ENCODE measurements at places on chromosomes 3 and 15.

DNA sequence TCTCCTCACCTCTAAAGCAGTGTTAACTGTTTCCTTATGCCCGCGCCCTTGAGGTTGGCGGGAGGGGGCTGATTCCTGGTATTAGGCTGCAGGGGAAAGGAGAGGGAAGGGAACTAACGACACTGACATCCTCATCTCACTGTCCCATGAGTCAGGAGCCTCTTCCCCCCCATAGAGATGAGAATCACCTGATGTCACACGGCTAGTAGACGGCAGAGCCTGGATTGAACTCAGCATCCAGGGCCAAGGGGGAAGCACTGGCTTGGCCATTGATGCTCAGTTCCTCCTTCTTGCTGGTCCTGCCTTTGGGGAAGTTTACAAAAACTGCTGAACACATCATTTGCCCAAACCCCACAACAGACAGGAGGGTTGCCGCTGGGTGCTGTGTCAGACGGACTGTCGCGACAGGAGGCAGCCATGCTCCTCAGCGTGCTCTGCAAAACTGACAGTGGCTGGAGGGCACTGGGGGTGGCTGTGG, 38.5 kb downstream of the IDH2 start:
- DNase-seq, result no peak

DNA sequence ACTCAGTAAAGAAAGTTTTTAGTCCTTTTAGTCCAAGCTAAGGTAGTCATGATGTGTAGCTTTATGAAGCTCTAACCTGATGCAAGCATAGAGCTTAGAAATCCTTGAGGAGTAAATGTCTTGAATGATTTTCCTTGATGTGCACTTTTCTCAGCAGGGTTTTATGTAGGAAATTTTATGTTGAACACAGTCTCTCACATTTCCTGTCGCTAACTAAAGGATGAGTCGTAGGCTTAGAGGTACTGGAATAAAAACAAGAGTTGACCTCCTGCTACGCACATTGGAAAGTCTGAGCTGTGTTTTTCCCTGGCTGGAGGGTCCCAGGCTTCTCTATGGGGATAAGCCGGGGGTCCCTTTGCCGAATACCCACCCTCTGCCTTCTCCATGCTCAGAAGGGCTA, 34.7 kb upstream of the ZPLD1 start:
- DNase-seq, result peak; percentile 9

DNA sequence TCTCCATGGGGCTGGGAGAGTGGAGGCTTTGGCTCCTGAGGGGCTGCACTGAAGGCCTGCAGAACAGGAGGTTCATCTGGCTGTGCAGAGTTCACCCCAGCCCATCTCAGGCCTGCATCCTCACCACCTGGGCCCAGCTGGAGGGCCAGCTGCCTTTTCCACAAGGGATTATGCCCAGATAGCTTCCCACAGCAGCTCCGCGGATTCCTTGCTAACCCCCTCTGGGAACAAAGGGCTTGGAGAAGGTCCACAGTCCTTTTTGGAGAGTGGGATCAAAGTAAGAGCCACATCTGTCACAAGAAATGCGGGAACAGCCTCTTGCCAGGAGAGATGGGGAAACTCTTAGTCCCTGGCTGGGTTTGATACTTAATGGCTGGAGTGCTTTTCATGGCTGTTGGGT, 164.7 kb upstream of the RGMA start:
- no peak for DNase-seq

- DNase-seq, result no peak
These were observed 135.1 kb downstream of the RBPMS2 start for GRCh38 chr15:64640146-64640871.

DNA sequence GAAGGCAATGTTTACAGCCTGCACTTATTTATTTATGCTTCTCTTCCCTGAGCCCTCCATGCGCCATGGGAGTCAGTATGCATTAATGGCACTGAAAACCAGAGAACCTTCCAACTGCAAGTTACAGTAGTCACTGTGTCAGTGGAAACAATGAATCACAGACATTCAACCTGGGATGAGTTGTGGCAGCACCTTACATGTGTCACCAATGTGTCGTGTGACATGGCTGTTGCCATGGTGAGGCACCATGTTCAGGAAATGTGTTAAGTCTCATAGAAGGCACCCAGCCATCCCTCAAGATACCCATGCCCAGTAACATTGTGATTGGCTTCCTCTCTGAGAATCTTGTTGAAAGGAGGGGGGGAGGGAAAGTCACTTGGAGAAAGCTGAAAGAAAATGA, 105.0 kb downstream of the FOXP1 start:
- no peak for DNase-seq

GRCh38 chr3:136906725-136907124, 44.7 kb downstream of the NCK1 start:
- no peak for DNase-seq

DNA sequence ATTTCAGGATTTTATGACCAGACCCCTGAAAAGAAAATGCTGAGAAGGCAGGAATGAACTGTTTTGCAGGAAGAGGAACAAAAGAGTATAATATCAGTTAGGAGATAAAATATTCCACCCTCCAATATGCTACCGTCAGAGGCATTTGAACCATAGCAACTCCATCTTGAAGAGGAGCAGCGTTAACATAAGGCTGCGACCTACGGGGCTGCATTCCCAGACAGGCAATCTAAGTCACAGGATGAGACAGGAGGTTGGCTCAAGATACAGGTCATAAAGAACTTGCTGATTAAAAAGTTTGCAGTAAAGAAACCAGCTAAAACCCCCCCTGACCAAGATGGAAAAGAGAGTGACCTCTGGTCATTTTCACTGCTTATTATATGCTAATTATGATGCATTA, 22.9 kb downstream of the CCDC39 start:
- no peak for DNase-seq

- DNase-seq, result no peak
These were observed 275.3 kb upstream of the GOLGA6L4 start for GRCh38 chr15:83960192-83960829.

- DNase-seq, result no peak
These were observed 90.1 kb downstream of the VGLL4 start for GRCh38 chr3:11553436-11554235.

GRCh38 chr3:110533089-110533488, 538.5 kb upstream of the NECTIN3 start:
- peak; percentile 12 for DNase-seq

GRCh38 chr3:150384296-150385212, 23.5 kb upstream of the TSC22D2 start:
- no peak for DNase-seq

- no peak for DNase-seq
These were observed 354.3 kb downstream of the FGF12 start for GRCh38 chr3:192373032-192373431.

Data from stromal cell of bone marrow (primary cell).